EH (cell line): ENCODE measurements at places on chromosomes 3 and 15.
A peak's percentile ranks its signal among the peaks of the same experiment; 100 is the strongest.

DNA sequence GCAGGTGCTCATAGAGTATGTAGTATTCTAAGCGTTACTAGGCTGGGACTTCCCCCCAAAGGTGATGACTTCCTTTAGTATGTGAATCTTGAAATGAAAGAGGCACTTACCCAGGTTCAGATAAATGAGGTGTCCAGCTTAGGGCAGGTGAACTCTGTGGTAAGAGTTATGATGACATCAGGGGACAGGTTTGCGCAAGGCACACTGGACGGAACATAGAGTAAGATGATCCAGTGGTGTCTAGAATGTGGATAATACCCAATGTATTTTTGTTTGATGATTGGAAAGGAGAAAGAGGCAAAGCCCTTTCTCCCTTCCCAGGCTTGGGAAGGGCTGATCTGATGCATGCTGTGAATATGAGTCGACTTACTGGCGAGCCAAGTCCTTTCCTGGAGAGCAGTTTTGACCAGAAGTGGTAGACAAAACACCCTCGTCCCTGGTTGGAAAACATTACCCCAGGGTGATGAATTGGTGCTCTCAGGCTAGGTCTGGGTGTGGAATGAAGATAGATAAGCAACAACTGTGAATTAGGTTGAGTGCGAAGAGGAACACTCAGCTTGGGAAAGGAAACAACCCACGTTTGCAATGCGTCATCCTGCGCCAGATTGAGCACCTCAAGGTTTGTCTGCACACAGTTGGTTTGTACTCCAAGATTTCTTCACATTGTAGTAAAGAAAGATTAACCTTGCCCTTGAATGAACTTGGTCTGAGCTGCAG, 124.2 kb downstream of the GHSR start:
- peak; percentile 28 for DNase-seq

GRCh38 chr3:124611520-124611919, 118.7 kb upstream of the UMPS start:
- no peak for DNase-seq

GRCh38 chr3:24162929-24163328, 217.8 kb downstream of the NR1D2 start:
- no peak for DNase-seq

DNA sequence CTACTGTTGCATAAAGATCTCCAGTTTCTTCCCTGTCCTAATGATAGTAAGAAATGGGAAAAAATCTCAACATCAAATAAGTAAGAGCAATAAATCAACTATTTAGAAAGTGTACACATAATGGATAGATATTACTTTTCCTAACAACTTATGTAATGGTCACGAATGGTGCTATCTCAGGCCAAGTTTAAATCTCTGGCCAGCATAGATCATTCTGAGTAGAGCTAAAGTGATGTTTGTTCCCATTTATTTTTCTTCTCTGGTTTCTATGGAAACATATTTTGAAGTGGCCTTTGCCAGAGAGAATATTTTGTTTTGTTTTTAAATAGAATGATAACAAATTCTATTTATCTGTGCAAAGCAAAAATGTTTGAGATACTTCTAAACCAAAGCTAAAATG, 249.7 kb upstream of the TTC14 start:
- no peak for DNase-seq

GRCh38 chr3:20669184-20669583, 483.2 kb upstream of the SGO1 start:
- peak; percentile 49 for DNase-seq

DNA sequence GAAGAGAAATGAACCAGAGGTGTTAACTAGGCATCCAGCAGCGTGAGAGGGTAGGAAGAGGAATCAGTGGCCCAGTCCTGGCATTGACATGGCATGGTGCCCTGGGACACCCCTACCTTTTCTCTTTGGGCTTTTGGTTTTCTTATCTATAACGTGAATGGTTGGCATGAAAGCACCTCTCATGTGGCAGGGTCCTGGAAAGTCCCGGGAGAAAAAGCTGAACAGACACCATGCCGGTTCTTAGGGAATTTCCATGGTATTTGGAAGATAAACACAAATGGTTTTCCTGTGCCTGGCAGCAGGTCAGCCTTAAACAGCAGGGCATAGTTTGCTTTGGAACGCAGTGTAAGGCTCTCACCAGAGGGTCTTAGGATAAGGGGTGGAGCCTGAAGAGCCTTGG, 15.4 kb downstream of the ARNT2 start:
- peak; percentile 48 for DNase-seq

GRCh38 chr3:56188201-56188600, 280.1 kb downstream of the ERC2 start:
- DNase-seq: no peak

DNA sequence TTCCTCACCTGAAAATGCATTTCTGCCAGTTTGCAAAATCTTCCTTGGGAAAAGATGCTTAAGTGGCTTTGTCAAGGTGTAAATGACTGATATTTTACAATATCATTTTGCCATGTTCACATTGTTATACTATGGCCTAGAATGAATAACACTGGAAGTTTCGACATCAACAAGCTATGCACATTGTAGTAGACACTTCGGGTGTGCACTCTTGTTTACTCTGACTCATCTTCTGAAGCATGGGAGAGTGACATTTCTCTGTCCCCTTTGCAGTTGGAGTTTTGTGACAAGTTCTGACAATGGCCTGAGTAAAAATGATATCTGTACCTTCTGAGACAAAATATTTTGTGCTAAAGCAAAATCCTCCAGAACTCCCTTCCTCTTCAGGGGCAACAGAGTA, 567.0 kb upstream of the RGMA start:
- no peak for DNase-seq

DNA sequence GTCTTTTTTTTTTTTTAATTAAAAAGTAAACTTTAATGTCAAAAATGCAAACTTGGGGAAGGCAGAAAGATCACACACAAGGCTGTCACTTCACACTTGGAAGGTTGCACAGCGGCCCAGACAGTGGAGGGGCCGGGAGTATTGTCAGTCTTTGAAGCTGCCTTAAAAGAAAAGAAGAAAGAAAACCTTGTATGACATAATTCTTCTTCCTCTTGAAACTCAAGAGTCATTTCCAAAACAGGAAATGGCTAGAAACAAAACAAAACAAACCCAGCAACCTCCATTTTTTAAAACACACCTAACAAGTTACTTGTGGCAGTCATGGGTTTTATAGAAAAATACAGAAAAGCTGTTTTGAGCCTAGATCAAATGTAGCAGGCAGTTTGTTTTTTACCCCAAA, 68.1 kb upstream of the MAGI1 start:
- DNase-seq: no peak

DNA sequence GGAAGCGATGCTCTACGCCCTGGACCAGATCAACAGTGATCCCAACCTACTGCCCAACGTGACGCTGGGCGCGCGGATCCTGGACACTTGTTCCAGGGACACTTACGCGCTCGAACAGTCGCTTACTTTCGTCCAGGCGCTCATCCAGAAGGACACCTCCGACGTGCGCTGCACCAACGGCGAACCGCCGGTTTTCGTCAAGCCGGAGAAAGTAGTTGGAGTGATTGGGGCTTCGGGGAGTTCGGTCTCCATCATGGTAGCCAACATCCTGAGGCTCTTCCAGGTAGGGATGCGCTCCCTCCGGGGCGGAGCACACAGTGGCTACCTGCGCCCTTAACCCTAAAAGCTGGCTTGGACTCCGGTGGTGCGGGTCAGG, 698 bp downstream of the GRM7 start:
- no peak for DNase-seq

GRCh38 chr3:14278265-14278798, 99.7 kb downstream of the LSM3 start:
- no peak for DNase-seq

DNA sequence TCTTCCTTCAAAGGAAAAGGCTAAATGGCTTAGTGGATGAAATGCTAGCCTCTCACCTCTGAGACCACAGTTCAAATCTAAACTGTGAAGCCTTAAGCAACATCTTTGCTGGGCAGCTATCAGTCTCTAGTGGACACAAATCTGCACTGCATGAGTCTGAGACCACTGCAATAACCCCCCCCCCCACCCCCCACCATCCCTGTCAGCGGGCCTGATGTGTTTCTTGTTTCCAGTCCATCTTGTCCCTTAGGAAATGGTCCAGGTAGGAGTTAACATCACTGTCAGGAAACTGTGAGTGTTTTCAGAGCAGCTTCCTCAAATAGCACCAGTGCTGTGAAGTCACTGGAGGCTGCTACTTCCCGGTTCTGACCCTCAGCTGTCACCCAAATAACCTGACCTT, 140.6 kb upstream of the TMCO5A start:
- DNase-seq: peak; percentile 14
